Iris pigment epithelial cell (primary cell): ENCODE measurements at places on chromosomes 2 and 18.
A peak's percentile ranks its signal among the peaks of the same experiment; 100 is the strongest.

DNA sequence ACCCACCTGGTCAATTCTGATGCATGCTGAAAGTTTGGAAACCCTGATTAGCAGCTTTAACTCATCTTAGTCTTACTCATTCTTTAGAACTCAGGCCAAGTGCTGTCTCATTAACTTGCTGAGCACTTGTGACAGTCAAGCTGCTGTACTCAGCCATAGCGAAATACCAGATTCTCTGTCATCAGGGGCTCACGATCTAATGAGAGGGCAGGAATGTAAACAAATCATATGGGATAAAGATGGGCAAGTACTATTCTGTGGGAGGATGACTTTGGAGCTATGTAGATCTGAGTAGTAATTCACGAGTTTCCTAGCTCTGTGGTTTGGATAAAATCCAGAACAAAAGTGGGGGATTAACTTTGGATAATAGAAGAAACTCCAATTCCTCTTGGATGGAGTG lies 376.6 kb downstream of the HRH4 start:
- DNase-seq, result peak; percentile 22

GRCh38 chr2:209726311-209726710 lies 45.3 kb upstream of the UNC80 start:
- peak; percentile 7 for DNase-seq

DNA sequence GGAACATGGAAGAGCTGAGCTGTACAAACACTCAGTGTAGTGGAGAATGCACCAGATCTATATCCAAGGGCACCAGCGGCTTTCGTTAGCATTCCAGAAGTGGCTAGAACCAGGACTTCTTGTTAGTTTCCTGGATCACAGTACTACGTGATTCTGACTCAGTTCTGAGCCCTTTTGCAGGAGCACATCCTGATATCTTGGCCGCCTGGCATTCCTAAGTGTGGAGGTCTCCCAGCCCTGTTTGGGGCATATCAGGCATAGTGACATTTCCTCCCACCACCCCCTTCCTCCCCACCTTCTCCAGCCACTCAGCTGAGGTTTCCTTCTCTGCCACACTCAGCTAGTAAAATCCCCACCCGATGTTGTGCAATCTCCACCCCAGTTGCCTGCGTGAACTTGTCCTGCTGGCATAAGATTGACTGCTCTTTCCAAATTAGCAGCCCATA lies 63.4 kb downstream of the BMP10 start:
- peak; percentile 58 for DNase-seq

- DNase-seq, result peak; percentile 41
Measured at GRCh38 chr2:69020496-69021426, 7.8 kb downstream of the ANTXR1 start.

DNA sequence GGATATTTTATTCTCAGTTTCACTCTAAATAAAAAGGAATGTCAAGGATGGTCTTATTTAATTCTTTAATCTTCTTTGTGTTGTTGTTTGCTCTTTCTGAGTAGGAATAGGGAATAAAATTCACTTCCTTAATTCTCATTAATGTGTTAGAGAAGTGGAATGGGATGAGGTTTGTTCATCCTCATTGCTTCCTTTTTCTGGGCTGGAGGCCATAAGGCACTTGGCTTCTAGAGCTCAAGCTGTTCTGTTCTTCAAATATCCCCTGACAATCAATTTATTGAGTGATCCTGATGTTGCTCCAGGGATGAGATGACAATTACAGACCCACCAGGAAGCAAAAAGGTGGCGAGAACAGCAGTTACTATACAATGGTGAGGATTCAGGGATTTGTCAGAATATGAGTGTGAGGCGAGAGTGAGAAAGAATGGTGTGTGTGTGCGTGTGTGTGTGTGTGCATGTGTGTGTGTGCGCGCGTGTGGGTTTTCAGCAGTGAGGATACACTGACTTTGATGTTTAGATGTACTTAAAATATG lies 557.6 kb upstream of the FANCL start:
- no peak for DNase-seq

- DNase-seq, result peak; percentile 88
Measured at GRCh38 chr2:173205375-173205774, 129.7 kb downstream of the MAP3K20 start.

DNA sequence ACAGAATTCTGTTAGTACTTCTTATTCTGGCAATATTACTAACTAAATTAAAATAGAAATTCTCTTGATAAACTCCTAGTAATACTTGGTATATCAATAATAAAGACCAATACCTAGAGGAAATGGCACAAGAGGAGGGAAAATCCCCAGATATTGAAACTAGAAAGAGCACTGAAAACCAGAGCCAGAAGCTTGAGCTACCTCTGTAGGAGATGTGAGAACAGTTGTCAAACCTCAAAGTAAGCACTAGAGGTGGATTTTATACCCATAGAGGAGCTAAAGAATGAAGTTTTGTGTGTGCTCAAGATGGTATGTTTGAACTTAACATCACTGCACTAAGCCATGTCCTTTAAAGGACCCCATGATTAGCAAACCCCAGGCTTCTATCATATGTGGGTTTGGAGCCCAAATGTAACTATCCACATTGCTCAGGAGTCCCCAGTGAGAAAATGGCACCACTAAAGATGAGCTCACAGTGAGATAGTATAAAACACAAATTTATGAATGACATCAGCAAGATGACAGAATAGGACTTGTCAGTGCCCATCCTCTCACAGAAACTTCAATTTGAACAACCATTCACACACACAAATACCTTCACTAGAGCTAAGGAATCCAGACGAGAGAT lies 122.1 kb downstream of the PKP4 start:
- no peak for DNase-seq

DNA sequence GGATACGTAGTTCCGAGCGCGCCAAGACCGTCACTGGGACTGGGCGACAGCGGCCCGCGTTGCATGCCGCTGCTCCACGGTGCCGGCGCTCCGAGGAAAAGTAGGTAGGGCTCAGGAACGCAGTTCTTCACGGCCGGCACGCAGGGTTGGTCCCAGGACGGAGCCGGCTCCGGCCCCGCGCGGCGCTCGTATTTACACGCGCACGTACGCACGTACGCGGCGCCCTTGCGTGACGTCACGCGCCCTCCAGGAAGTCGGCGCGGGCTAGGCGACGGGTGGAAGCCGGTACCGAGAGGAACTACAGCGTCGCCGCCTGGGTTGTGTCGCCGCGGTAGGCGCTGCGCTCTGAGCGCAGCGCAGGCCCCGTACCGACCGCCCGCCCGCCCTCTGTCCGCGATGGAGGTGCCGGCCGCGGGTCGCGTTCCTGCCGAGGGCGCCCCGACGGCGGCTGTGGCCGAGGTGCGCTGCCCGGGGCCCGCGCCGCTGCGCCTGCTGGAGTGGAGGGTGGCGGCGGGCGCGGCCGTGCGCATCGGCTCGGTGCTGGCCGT lies at the start of gene CTDP1:
Gene CTDP1, plus strand, starts transcription at position 252 of the 548 bp plus-strand sequence. Its CDS starts 145 bp downstream, at position 397.
- DNase-seq, result peak; percentile 95

DNA sequence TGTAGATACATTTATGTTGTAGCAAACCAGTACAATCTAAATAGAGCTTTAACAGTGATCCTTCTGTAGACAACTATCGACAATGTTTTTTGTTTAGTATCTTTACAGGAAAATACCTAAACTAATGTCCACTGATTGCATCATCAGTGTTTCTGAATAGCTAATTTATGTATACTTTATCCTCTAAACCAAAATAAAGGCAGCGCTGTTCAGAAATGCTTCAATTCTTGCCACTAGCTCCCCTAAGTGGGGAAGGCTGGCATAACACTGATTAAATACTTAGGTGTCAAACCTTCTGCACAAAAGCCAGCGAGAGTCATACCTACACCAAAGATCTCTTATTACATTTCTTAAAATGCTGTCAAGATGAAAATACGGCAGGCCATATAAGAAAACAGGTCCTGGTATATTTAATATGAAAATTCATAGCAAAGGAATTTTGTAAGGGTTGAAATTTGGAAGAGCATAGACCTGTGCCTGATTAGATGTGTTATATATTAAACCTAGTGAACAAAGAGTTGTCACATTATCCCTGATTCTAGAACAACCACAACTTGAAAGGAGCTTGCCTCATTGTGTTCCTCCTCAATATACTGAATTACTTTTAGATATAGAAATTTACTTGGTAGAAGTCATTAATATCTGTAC lies 1693.4 kb upstream of the SLC39A10 start:
- DNase-seq, result peak; percentile 68

GRCh38 chr18:10009321-10010144 lies 95.7 kb downstream of the VAPA start:
- DNase-seq, result no peak
